ENCODE measurements at places on chromosomes 16 and 17.

GRCh38 chr17:38897176-38897575, 27.3 kb downstream of the LASP1 start:
- no peak overlapping the region for H3K4me3 ChIP-seq
- no peak overlapping the region for H3K27ac ChIP-seq
- peaks cover 47% of the 10 kb centered on the region for H3K4me1 ChIP-seq
- no peak for DNase-seq
- no peaks in the 10 kb centered on the region for H3K27me3 ChIP-seq

DNA sequence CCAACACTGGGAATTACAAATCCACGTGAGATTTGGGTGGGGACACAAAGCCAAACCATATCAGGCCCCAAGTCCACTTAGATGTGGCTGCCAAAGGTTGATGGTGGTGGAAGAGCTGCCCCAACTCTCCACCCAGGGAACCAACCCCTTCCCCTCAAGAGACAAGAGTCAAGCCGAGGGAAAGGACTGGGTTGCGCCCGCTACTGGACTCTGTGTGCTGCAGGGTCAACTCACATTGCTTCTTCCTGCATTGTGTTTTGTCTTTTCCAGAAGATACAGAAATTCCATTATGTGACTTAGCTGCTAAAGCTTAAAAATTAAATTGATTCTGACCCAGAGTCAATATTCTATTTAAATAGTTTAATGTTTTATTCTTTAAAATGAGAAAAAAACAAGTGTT, 58.5 kb downstream of the ADAMTS18 start:
- H3K36me3 ChIP-seq: no peaks in the 10 kb centered on the region
- DNase-seq: no peak
- H3K27ac ChIP-seq: no peak overlapping the region
- H3K4me1 ChIP-seq: peaks cover 12% of the 10 kb centered on the region
- H3K27me3 ChIP-seq: no peaks in the 10 kb centered on the region

DNA sequence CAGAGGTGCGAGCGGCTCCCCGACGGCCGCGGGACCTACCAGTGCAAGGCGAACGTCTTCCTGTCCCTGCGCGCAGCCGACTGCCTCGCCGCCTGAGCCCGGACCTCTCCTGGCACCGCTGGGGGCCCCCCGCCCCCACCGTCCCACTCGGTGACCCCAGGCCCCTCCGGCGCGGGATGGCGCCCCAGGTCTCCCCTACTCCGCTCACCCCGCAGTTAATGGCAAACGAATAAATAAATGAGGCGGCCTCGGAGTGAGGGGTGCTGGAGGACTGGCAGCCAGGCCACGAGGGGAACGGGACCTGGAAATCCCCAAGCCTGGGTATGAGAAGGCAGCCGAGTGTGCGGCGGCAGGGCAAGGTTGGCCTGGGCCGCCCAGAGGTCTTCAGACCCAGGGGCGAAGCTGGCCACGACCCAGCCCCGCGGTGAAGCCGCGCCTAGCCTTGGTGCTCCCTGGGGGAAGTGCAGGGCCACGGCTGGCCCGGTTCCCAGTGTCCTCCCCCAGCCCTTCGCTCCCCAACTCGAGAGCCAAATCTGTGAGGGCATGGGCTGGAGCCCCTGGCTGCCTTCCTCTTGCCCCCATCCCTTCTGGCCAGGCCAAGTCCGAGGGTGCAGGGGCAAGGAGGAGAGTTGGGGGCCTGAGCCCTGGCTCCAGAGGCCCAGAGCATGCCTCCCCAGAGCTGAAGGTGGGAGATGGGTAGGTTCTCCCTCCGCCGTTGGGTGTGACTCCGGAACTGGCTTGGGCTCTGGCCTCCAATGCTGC, 796 bp downstream of the NPB start:
- peaks cover 5% of the 10 kb centered on the region for H3K4me1 ChIP-seq
- peaks cover 33% of the 10 kb centered on the region for H3K27me3 ChIP-seq
- peak overlapping the region; percentile 43 for H3K4me3 ChIP-seq
- peak; percentile 43 for DNase-seq
- H3K27ac ChIP-seq: no peak overlapping the region
- H3K36me3 ChIP-seq: no peaks in the 10 kb centered on the region

- no peak overlapping the region for H3K4me3 ChIP-seq
- peaks cover 78% of the 10 kb centered on the region for H3K27me3 ChIP-seq
- no peaks in the 10 kb centered on the region for H3K36me3 ChIP-seq
- H3K4me1 ChIP-seq: peaks cover 15% of the 10 kb centered on the region
- H3K27ac ChIP-seq: no peak overlapping the region
Measured at GRCh38 chr17:82226809-82227628, 1.8 kb upstream of the SLC16A3 start.

Data from neural progenitor cell (in vitro differentiated cells).